Activated naive CD8-positive, alpha-beta T cell treated with anti-CD3 and anti-CD28 coated beads for 36 hours (primary cell): ENCODE measurements at places on chromosomes 5 and 9. TPM values are rescaled to one million over a fixed set of nuclear protein-coding genes. Genes with fewer than 3 reads are reported as not detected.

Gene PHF24
- total RNA-seq: 0.30 TPM

GRCh38 chr9:3018691-3019230 is 174.9 kb upstream of the PUM3 start:
- DNase-seq: no peak
- H3K4me3 ChIP-seq: no peak overlapping the region
- H3K27ac ChIP-seq: no peak overlapping the region
- peaks cover 2% of the 10 kb centered on the region for H3K4me1 ChIP-seq

Gene PRUNE2
- total RNA-seq: not detected

Gene GMCL2
- total RNA-seq: not detected

Gene SLC1A3
- total RNA-seq: 0.42 TPM

GRCh38 chr9:95268681-95269080 is 48.8 kb downstream of the FANCC start:
- H3K27me3 ChIP-seq: no peaks in the 10 kb centered on the region
- DNase-seq: no peak
- peaks cover 28% of the 10 kb centered on the region for H3K4me1 ChIP-seq
- H3K4me3 ChIP-seq: no peak overlapping the region

GRCh38 chr9:2047144-2047671 is 32.1 kb downstream of the SMARCA2 start:
- H3K4me3 ChIP-seq: no peak overlapping the region
- peaks cover 39% of the 10 kb centered on the region for H3K36me3 ChIP-seq
- peaks cover 39% of the 10 kb centered on the region for H3K4me1 ChIP-seq
- no peaks in the 10 kb centered on the region for H3K27me3 ChIP-seq

GRCh38 chr9:87469793-87470465 is 27.7 kb upstream of the DAPK1 start:
- no peaks in the 10 kb centered on the region for H3K36me3 ChIP-seq
- peaks cover under 1% of the 10 kb centered on the region for H3K4me1 ChIP-seq
- no peak for DNase-seq
- H3K27ac ChIP-seq: no peak overlapping the region
- no peak overlapping the region for H3K4me3 ChIP-seq
- peaks cover 6% of the 10 kb centered on the region for H3K27me3 ChIP-seq

DNA sequence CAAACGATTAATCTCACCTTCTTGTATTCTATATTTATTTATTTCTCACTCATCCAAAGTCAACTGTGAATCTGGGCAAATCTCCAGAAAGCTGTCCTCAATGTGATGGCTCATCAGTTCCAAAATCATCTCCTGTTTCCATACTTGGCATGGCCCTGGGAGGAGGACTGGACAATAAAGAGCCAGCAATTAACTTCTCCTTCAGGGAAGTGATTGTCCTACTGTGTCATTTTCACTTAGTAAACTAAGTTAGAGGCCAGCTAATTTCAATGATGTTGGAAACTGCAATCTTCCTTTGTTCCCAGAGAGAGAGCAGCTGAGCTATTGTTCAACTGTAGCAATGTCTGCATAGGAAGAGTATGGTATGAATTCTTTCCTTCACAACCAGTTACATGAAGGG is 17.5 kb downstream of the CDH12 start:
- no peaks in the 10 kb centered on the region for H3K27me3 ChIP-seq
- no peaks in the 10 kb centered on the region for H3K4me1 ChIP-seq
- no peaks in the 10 kb centered on the region for H3K36me3 ChIP-seq
- no peak overlapping the region for H3K27ac ChIP-seq
- no peak for DNase-seq
